Activated T-cell treated with anti-CD3 and anti-CD28 coated beads, Interleukin-2, amount 50 U/mL, for 24 hours (primary cell): ENCODE measurements at places on chromosomes 2 and 18.

GRCh38 chr18:25560369-25560768 lies 208.4 kb upstream of the ZNF521 start:
- no peak for DNase-seq

DNA sequence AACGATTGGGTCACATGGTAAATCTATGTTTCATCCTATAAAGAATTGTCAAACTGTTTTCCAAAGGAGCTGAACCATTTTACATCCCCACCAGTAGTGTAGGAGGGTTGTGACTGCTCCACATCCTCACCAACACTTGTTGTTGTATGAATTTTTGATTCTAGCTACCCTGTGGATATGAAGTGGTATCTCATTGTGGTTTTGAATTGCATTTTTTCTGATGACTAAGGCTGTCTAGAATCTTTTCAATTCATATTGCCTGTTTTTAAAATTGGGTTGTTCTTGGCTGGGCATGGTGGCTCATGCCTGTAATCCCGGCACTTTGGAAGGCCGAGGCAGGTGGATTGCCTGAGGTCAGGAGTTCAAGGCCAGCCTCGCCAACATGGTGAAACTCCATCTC lies 44.5 kb downstream of the TXNL1 start:
- DNase-seq = no peak

DNA sequence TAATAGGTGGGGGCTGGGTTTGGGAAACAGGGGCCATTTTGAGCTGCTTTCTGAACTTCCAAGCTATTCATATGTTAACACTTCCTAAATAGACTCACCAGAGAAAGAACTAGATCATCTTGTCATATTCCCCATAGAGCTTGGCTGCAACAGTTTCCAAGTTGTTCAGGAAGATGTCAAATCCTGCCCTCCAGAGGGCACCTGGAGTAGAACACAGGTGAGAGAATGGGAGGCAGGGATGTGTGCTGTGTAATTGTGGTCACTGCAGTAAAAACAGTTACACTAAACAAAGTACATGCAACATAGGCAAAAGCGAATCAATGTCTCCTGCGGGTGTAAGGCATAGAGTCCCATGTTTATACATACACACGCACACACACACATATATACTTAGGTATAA lies 34.5 kb upstream of the LRRC30 start:
- DNase-seq = no peak

DNA sequence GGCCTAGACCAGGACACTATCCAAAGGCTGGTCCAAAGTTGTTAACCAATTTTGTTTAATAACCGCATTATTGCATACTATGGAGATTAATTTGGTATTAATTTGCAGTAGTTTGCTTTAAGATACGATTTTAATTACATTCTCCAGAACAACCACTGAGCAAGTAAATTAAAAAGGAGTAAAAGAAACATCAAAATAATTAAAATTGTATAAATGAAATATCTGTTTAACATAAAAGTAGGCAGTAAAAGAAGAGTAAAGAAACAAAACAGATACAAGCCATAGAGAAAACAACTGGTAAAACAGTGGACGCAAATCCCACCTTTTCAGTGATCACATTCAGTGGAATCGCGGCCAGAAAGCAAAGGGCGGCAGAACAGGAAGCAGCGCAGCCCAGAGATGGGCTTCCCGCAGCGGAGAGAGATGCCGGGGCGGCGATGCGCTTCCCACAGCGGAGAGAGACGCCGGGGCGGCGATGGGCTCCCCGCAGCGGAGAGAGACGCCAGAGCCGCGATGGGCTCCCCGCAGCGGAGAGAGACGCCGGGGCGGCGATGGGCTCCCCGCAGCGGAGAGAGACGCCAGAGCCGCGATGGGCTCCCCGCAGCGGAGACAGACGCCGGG lies 176.8 kb downstream of the RTP5 start:
- no peak for DNase-seq

- no peak for DNase-seq
Measured at GRCh38 chr2:207037896-207038295, 98.6 kb downstream of the CPO start.

GRCh38 chr18:63175264-63175663 lies 144.3 kb downstream of the BCL2 start:
- DNase-seq = no peak

DNA sequence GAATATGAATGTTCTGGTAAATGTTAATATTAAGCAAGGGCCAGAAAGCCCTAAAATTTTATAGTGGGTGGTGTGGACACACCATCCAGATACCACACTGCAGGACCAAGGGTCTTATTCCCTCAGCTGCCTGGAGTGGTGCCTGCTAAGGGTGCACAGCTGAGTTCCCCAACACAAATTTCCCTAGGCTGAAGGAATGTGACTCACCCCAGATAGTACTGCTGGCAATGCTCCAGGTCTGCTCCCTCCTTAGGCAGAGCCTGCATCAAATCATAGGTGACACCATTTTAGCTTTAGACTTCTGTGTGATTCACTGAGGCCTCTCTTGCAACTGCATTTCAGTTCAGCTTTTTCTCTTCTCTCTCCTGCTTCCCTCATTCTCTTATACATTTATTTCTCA lies 321.1 kb downstream of the SATB2 start:
- no peak for DNase-seq

- no peak for DNase-seq
Measured at GRCh38 chr18:70359071-70359470, 70.2 kb downstream of the SOCS6 start.

GRCh38 chr2:2871480-2872308 lies 505.9 kb downstream of the EIPR1 start:
- no peak for DNase-seq

GRCh38 chr2:133293544-133294353 lies 274.5 kb downstream of the NCKAP5 start:
- no peak for DNase-seq

GRCh38 chr18:22871809-22872525 lies 61.2 kb upstream of the RBBP8 start:
- no peak for DNase-seq

- DNase-seq = no peak
Measured at GRCh38 chr18:6399776-6400175, 14.9 kb downstream of the L3MBTL4 start.
